ENCODE measurements at places on chromosomes 11 and 22. TPM values are rescaled to one million over a fixed set of nuclear protein-coding genes. Genes with fewer than 3 reads are reported as not detected.

DNA sequence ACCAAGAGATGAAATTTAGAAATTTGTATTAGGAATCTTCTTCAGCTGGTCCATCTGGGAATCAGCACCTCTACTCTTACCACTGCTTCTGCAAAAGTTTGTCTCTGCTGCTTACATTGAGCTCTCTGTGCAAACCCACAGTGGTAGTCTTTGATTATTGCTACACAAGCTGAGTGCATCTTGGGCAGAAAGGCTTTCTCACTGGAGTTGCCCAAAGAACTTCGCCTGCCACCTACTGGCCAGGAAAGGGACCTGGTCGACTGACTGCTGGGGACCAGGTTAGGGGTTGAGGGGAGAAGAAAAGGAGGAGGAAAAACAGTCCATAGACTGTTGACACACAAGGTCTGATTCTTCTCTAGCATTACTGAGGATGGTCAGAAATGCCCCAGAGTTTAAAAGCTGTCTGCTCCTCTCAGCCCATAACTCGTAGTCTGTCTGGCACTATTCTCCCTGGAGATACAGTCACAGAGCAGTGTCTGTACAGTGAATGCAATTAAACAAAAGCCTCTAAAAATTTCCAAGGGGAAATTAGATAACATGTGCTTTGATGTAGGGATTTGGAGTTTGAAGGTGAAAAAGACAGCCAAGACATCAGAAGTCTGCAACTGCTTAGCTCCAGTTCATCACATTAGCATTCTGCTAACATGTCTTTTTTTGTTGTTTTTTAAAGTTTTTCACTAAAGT, 215.0 kb upstream of the CTSC start:
- peak; percentile 68 for DNase-seq
- no peak overlapping the region for H3K4me3 ChIP-seq
- H3K27me3 ChIP-seq = no peaks in the 10 kb centered on the region
- no peaks in the 10 kb centered on the region for H3K36me3 ChIP-seq
- H3K27ac ChIP-seq = no peak overlapping the region

GRCh38 chr11:20448834-20449233, 61.3 kb downstream of the PRMT3 start:
- no peak for DNase-seq
- H3K27me3 ChIP-seq = no peaks in the 10 kb centered on the region
- H3K4me3 ChIP-seq = no peak overlapping the region
- H3K4me1 ChIP-seq = no peaks in the 10 kb centered on the region

GRCh38 chr11:106353031-106353430, 275.6 kb downstream of the AASDHPPT start:
- H3K4me3 ChIP-seq = no peak overlapping the region
- H3K27me3 ChIP-seq = no peaks in the 10 kb centered on the region
- no peak overlapping the region for H3K27ac ChIP-seq

GRCh38 chr11:134207538-134208239, 16.1 kb downstream of the NCAPD3 start:
- H3K27me3 ChIP-seq = no peaks in the 10 kb centered on the region
- peak; percentile 76 for DNase-seq

- H3K27ac ChIP-seq = no peak overlapping the region
- DNase-seq = no peak
- H3K27me3 ChIP-seq = no peaks in the 10 kb centered on the region
- H3K36me3 ChIP-seq = no peaks in the 10 kb centered on the region
- H3K4me1 ChIP-seq = no peaks in the 10 kb centered on the region
- H3K4me3 ChIP-seq = no peak overlapping the region
These were observed 9.1 kb upstream of the ZBTB16 start for GRCh38 chr11:114050258-114050927.

SLC43A1 gene
- total RNA-seq = 5.2 TPM

MMP13 gene
- not detected for total RNA-seq

AAMDC gene
- total RNA-seq = 11.4 TPM
